ENCODE measurements at places on chromosomes 12 and 14.

- DNase-seq: no peak
These were observed 24.2 kb upstream of the NOVA1 start for GRCh38 chr14:26621807-26622560.

- DNase-seq: no peak
These were observed 74.8 kb upstream of the DICER1 start for GRCh38 chr14:95231966-95232633.

- DNase-seq: peak; percentile 84
These were observed 349.5 kb upstream of the RGS6 start for GRCh38 chr14:71582705-71583104.

DNA sequence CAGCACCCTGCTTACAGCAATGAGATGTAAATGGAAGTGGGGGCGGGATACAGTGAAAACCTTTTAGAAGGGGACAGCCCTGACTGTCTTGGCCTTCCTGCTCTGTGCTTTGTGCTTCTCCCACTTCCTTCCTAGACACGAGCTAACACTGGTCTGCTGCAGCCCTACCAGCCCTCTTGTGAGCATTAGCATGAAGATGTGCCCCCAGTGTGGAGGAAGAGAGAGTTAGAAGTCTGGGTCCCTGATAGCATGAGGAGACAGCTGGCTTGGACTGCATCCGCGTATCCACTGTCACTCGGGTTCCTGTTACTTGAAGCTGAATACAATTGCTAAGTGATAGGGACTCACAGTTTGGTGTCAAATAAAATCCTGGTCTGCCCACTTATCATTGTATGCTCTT, 248.1 kb upstream of the SOX5 start:
- DNase-seq: no peak

GRCh38 chr12:29725587-29726320, 58.0 kb downstream of the TMTC1 start:
- no peak for DNase-seq

Measured in EL (cell line).